ENCODE measurements at places on chromosomes 5 and 9.
A peak's percentile ranks its signal among the peaks of the same experiment; 100 is the strongest.

GRCh38 chr9:30258094-30258493 lies 2126.3 kb upstream of the ACO1 start:
- DNase-seq: no peak

GRCh38 chr5:126143622-126144021 lies 279.6 kb upstream of the GRAMD2B start:
- no peak for DNase-seq

GRCh38 chr5:141439411-141440141 lies 9.3 kb downstream of the PCDHGA12 start:
- no peak for DNase-seq

DNA sequence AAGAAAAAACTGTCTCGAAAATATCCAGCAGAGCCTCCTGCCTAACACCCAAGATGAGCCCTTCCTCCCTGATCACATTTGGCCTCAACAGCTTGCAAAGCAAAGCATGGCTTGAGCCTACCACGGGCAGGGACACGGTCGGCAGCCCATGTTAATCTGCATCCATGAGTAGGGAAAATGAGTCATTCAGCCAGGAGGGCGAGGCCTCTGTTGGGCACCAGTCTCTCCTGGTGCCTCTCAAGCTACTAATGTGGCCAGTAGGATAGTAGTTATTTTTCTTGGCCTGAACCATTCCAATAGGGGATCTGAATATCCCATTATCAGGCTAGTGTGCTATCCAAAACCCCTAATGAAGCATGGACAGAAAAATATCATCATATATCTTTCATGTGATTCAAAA lies 43.0 kb upstream of the SHB start:
- no peak for DNase-seq

DNA sequence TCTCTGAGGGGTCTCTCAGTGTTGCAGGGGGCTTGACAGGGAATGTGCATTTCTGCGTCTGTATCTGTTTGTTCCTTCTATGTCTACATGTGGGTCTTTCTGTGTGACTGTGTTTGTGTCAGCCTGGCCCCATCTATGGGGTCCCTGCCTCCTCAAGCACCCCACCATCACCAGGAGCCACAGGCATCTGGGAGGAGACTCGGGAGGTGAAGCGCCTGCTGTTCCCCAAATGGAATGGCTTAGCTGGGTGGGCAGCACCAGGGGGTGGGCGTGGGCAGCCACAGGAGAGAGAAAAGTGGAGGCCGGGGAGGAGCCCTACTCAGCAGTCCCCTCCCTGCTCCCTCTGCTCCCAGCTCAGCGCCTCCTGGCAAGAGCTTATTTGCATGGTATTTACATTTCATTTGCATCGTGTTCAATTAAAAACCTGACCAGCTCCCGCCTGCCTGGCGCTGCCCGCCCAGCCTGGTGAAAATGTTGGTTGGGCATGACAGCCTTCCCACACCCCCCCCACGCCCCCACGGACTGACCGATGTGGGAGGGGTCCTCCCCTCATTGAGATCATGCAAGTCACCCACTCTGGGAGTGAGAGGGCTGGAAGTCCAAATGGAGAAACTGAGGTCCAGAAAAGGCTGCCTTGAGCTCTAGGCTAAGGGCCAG lies 50.5 kb downstream of the CXXC5 start:
- peak; percentile 91 for DNase-seq

DNA sequence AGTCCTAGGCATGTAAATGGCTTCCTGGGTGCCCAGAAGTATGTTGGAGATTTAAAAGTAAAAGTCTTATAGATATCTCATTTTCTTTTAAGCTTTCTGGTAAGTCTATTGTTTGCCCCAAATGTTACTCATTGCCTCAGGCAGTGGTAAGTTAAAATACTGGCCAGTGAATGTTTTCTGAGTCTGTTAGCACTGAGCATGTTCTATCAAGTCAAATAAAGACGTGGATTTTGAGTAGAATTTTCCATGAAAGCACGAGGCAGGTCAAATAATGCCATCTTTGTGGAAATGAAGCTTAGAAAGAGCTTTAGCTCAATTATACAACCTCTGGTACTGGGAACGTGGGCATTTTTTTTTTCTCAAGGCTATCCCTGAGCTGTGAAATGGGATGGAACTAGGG lies 651.3 kb upstream of the ACO1 start:
- DNase-seq: no peak

DNA sequence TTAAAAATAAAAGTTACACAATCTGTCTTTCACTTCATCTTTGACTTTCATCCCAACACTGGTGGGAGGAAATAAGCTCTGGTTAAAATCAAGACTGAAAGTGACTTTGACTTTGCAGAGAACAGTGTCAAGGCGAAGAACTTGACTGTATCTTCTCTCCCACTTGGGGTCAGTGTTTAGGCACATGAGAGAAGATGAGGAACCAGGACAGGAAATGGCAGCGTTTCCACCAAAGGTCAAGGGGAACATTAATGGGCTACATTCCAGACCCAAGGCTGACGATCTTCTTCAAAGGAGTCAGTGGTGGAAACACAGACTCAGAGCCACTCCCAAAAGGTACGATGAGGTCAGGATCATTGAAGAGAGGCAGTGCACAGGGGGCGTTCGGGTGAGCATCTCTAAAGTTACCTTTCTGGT lies 409.5 kb downstream of the ARHGEF28 start:
- DNase-seq: peak; percentile 96

DNA sequence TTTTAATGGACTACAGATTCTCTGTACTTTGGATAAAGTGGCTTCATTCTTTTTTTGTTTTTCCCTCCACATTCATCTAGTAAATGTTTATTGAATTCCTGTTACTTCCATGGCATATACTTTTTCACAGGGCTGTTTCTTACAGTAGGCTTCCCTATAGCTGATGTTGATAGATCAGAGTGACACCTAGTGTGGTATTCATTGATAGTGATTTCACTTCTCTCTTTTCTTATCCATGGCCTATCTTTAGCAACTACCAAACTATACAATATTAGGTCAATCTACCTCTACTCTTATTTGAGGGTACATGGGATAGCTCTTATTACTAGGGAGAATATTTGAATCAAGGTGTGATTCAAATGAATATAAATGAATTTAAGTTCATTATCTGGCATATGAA lies 35.8 kb downstream of the FSD1L start:
- no peak for DNase-seq

- DNase-seq: no peak
Measured at GRCh38 chr9:129471201-129472019, 149.5 kb downstream of the C9orf50 start.

DNA sequence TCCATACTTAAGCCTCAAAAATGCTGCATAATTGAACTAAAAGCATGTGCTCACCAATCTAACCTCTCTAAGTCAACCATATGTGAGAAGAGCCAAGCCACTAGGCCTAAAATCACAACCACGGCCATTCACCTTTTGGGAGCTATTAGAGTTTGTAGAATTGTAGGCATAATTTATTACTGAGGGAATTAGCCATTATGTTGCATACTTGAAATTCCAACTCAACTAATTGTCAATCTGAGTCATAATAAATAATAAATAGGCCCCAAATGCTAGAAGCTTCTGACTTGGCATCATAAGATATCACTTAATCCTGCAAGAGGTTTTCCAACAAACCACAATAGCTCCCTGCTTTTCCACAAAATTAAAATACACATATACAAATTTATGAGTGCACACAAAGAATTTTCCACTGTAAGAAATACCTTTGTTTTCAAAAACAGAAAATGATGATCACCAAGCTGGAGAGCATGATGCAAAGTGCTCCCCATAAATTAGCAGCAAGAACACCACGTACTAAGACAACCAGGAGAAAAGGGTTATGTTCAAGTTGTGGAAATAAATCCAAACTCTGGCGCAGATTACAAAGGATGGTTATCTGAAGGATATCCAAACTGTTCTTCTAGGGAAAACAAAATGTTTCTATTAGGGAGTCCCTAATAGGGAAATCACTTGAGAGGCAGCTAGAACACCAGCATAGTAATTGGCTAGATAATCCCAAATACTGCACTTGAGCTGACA lies 250.0 kb upstream of the SLC30A5 start:
- no peak for DNase-seq

DNA sequence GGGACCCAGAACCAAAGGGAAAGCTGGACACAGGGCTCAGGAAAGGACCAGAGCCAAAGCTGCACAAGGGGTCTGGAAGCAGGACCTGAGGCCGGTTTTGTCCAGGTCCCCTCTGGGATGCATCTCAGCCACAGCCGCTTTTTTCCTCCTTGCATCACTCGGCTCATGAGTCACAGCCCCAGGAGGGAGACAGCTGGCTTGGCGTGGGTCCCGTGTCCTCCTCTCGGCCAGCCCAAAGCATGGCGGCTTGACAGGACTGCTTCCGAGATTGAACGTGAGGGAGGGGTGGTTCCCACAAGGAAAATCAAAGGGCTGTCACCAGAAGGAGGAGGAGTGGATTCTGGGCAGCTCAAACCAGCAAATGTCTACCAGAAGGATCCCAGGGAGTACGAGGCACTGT lies 56.7 kb upstream of the CPLX2 start:
- peak; percentile 63 for DNase-seq

DNA sequence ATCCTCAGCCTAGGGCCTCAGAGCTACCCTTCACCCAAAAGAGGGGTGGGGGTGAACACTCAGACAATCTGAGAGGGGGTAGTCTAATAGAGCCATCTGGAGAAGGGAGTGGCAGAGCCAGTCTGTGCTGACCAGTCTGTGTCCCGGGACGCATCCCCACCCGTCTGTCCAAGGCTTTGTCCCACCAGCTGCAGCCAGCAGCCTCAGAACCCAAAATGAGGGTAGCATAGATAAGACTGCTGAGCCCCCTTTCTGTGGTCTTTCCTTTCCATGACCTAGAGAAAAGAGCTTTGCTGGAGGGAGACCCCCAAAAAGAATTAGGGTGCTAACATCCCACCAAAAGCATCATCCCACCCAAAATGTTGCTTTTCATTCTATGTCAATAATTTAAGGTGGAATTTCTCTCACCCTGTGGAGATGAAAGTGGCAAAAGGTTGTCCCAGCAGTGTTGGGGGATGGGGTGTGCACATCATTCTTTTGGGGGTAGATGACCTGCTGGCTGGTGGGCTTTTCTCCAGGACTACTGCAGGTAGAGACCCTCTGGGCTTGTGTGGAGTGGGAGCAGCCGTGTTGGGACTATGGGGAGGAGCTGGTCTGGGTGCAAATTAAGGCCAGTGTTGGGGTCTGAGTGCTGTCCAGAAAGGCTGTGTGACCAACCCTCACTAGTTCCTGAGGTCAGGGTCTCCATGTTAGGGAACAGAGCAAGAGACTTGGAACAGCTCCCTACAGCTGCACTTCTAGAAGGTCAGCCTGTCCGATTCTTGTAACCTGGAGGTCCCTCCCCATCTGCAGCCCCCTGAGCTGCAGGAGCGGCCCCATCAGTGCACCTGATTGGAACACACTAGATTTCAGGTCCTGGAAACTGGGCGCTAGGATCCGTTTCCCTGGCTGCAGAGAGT lies 19.9 kb downstream of the URM1 start:
- DNase-seq: no peak

DNA sequence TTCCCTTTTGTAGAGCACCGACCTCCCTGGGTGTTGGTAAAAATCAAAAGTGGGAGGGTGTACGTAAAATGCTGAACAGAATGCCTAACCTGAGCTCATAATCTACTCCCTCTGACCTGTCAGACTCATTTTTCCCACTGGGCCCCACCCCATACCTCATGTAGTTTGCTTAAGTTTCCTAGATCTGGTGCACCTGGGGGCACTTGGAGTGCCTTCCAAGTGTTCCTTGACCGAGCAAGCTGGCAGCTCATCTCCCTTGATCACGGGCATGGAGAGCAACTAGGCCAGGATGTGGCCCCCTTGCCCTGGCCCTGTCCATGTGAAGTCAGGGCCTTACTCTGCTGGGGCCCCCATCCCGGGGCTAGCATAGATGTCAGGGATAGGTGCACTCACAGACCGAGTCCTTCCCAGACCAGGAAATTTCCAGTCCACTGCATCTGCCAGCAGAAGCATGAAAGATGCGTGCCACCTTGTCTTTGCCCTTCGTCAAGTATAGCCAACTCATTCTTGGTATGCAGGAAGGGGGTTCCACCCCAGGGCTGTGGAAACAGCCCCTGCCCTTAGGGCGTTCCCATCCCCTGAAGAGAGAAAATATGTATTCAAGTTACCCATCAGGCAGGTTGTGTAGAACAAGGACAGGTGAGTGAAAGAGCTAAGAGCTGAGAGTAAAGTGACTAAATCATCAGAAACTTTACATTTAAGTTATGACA lies 41.9 kb downstream of the SLC22A5 start:
- no peak for DNase-seq

- DNase-seq: peak; percentile 84
Measured at GRCh38 chr5:176543428-176544182, 5.5 kb upstream of the CDHR2 start.

- no peak for DNase-seq
Measured at GRCh38 chr9:106981396-106982287, 118.7 kb downstream of the ZNF462 start.

DNA sequence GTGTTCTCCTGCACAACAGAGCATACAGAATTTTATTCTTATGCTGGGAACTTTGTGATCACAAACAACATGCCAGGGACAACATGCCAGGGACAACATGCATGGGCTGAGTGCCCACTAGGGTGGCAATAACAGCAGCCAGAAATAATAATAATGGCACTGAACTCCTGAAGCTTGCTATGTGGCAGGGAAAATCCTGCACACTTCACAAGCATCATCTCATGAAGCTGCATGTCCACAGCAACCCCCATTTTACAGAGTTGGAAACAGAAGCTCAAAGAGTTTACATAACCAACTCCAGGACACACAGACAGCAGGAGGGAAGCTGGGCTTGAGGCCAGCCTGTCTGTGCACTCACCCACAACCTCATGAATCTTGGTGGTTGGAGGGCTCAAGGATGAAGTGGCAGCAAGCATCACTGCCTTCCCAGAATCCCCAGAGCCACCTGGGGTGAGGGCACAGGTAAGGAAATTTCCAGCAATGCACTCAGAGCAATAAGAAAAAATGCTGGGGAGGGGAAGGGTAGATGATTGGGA lies 111.4 kb downstream of the GABBR2 start:
- peak; percentile 23 for DNase-seq

- DNase-seq: peak; percentile 63
Measured at GRCh38 chr5:424301-425110, 18.5 kb upstream of the EXOC3 start.

- DNase-seq: no peak
Measured at GRCh38 chr5:180119903-180120236, 48.3 kb upstream of the RNF130 start.

DNA sequence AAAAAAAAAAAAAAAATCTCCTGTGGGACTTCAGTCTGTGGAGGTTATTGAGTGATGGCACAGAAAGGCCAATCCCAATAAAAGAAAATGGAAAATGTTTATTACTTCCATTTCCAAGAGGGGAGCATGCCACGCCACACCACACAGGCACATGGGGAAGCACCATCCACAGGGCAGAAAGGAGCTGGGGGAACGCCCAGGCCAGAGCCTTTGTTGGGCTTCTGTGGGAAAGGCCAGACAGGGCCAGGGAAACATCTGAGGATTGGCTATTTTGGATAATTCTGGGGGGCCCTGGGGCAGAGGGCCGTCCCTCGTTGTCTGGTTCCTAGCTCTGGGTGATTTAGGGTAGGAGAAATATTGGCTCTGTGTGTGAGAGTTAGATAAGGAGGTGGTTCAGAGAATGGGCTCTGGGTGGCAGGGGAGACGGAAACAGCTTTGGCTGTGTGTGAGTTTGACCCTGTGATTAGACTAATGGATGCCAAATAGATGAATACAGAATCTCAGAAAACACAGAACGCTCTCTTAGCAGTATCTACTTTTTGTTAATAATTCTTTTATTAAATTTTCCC lies 49.0 kb upstream of the ABL1 start:
- no peak for DNase-seq

GRCh38 chr5:55665065-55665464 lies 47.1 kb downstream of the SLC38A9 start:
- DNase-seq: no peak

Measured in islet precursor cell (in vitro differentiated cells).